Stimulated activated CD4-positive, alpha-beta T cell treated with anti-CD3 and anti-CD28 coated beads, Interleukin-4, amount 100 ng/mL, for 24 hours (primary cell): ENCODE measurements at places on chromosomes 1 and 21.

DNA sequence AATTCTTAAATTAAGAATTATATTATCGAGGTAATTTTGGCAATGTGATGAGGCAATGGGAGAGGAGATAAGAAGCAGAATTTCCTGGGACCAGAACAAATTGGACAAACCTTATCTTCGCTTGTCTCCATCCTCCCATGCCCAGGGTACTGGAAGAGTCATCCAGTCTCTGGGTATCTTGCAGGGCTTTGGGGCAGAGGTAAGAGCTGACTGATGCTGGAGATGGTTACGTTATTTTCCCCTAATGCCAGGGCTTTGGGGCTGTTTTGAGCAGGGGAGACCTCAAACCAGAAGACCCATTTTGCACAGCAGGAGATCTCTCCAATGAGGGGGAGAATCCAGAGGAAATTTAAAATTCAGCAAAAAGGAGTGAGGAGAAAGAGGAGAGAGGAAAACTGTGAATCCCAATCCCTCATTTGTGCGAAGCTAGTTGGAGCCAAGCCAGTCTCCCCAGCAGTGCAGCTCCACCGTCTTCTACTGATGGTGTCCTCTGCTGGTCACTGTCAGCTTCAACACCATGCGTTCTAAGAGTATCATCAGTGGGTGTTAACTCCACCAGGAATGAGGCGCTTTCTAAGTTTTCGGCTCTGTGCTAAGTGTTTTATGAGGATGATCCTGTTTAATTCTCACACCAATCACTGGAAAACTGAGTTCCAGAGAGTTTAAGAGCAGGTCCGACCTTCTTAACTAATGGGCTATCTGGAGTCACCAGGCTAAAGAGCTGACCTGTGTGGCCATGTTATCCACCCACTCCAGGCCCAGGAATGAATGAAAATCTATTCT is 86.8 kb upstream of the CD34 start:
- DNase-seq: peak; percentile 55

- DNase-seq: no peak
Observed at GRCh38 chr1:163035446-163036249, 33.5 kb upstream of the RGS4 start.

DNA sequence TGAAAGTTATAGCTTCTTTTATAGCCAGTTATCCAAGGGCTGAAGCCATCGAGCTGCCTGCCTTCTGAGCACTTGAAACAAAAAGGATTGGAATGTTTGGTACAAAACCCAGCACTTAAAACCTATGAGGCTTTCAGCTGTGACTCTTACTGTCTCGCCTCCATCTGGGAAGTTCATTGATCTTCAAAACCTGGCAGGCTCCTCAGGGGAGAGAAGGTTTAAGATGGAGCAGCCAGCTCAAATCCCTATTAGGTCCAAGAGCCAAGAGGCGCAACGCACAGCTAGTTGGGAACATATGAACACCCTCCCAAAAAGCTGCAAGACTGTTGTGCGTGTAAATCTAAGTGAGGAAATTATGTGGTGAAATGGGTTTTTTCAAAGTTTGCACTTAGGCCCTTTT is 33.4 kb downstream of the BACE2 start:
- no peak for DNase-seq

DNA sequence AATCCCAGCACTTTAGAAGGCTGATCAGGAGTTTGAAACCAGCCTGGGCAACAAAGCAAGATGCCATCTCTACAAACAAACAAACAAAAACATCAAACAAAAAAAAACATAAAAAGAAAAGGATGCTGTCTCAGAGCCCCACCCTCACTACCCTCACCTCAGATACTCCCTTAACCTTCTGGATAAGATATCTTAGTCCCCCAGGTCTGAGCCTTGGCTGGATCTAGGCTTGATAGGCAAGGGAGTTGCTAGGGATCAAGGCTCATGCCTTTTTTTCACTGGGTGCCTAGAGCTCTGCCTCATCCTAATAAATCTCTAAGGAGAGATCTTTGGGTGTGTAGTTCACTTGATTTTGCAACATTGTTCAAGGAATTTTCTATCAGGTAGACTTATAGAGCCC is 7.4 kb downstream of the HDAC1 start:
- no peak for DNase-seq

DNA sequence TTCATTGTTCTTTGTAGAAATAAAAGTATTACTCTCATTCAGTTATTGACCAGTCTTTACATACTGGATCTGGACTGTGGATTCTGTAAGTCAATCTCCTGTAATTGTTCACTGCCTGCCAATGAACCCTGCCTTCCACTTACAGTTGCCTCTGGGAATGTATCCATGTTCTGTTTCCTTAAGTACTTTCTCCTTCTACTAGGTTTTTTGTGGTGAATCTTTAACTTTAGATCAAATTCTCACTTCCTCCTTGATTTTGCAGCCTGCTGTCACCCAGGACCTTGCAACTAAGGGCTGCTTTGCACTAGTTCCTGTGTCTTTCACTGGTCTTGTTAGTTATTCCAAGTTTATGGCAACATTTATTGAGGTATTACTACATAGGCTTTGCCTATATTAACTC is 28.2 kb upstream of the ANKRD13C start:
- DNase-seq: no peak

- no peak for DNase-seq
Observed at GRCh38 chr1:56345831-56346230, 233.5 kb downstream of the PLPP3 start.

DNA sequence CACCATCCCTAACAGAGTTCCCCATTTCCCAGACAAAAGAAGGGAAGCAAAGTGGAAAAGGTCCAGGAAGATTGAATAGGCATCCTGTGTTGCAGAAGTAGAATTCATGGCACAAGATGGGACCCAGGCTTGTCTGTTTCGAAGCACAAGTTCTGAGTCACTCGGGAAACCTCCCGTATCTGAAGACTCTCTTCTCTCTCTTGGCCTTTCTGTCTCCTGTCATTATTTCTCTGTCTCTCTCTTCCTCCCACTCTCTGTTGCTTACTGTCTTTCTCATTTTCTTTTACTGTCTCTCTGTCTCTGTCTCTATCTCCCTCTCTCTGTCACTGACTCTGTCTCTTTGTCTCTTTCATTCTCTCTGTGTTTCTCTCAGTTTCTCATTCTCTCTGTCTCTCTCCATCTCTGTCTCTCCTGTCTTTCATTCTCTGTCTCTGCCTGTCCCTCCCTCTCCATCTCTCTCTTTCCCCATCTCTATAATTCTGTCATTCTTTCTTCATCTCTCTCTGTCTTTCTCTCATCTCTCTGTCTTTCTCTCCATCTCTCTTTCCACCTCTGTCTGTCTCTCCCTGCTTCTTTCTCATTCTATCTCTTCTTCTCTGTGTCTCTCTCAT is 23.7 kb downstream of the RNF187 start:
- DNase-seq: no peak

GRCh38 chr1:174800216-174800851 is 199.4 kb upstream of the CACYBP start:
- peak; percentile 7 for DNase-seq

DNA sequence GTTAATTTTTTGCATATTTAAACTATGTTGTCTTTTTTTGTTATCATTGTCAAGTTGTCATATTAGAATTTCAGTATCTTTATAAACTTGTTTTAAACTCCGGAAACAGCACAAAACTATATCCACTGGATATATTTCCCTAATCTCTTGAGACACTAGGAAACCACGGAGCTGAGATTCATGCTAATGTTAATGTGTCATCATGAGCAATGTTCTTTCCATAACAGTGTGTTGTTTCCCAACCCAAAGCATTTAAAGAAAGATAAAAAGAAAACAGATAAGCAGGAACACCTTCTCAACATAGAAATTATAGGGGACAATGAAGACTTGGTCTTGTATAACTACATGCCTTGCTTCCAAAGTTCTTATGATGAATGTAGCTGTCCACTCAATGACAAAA is 626.2 kb upstream of the TMPRSS15 start:
- no peak for DNase-seq

GRCh38 chr1:186925881-186926669 is 97.3 kb downstream of the PLA2G4A start:
- DNase-seq: no peak

- no peak for DNase-seq
Observed at GRCh38 chr1:203425663-203425975, 50.0 kb upstream of the PRELP start.

- no peak for DNase-seq
Observed at GRCh38 chr21:31684918-31685317, 25.4 kb downstream of the SOD1 start.

DNA sequence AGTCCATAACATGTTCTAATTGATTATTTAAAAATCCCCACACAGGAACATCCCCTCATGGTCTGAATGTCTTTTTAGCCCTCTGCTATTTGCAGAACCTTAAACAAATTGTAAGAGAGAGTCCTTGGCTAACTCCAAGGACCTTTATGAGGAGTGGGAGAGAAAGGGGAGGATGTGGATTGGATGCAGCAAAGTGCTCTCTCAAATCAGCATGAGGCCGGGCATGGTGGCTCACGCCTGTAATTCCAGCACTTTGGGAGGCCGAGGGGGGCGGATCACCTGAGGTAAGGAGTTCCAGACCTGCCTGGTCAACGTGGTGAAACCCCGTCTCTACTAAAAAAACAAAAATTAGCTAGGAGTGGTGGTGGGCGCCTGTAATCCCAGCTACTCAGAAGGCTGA is 154.8 kb downstream of the TGFB2 start:
- no peak for DNase-seq

- DNase-seq: no peak
Observed at GRCh38 chr1:223542831-223543230, 122.7 kb downstream of the CAPN8 start.

- DNase-seq: no peak
Observed at GRCh38 chr21:43599728-43600127, 59.6 kb downstream of the HSF2BP start.

DNA sequence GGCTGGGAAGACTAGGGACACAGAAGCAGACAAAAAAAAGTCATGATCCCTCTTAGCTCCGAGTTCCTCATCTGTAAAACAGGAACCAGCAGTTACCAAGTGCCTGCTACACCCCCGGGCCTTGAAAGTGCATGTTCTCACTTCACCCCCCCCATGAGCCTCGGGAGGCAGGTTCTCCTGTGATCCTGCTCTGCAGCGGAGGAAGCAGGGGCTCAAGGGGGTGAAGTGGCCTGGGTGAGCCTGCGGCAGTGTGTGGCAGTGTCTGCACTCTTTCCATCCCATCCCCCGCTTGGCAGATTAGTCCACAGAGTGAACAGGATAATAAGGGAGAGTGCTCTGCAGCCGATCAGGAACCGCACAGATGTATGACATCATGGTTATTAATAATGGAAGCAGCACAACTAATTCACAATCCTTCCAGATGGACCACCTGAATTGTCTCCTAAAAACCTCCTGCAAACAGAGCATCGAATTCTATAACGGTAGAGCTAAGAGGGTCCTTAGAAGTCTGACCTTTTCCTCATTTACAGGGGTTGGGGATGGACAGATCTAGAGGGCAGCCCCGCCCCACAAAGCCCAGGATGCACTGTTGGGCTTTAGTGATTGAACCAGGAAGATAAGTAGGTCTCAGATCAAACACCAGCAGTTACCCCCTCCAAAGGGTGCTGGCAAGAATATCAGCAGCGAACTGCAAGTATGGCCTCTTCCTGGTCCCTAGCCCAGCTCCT is 174.1 kb upstream of the EDN2 start:
- no peak for DNase-seq

GRCh38 chr1:168343566-168343965 is 62.9 kb downstream of the TBX19 start:
- no peak for DNase-seq

GRCh38 chr1:110011527-110012041 is 22.8 kb upstream of the STRIP1 start:
- peak; percentile 38 for DNase-seq

- no peak for DNase-seq
Observed at GRCh38 chr21:44376606-44377005, 23.2 kb downstream of the TRPM2 start.
